GM12892 (cell line): ENCODE measurements at places on chromosomes 2 and 18.

DNA sequence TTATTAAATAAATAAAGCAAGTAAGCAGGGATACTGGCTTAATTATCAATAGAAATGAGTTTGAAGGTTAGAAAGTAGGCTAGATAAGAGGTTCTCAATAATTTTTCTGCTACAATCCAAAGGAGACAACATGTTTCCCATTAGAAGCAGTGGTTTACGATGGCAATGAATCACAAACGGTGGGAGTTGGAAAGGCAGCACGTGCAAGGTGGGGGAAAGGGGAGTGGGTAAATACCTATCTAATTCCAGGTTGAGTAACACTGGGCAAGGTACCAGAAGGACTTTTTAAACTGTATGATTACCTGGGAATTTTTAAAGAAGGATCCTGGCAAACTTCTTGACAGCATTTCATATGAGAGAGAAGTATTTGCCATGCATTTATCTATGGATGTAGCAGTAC, 289.9 kb downstream of the NBAS start:
- DNase-seq, result no peak

- DNase-seq, result no peak
Observed at GRCh38 chr2:107742460-107743027, 84.1 kb upstream of the RGPD4 start.

- no peak for DNase-seq
Observed at GRCh38 chr18:38305961-38306360, 740.4 kb upstream of the CELF4 start.

GRCh38 chr18:61034580-61034979, 298.6 kb upstream of the CDH20 start:
- no peak for DNase-seq

GRCh38 chr2:55111570-55112228, 61.4 kb upstream of the RTN4 start:
- DNase-seq, result no peak

- no peak for DNase-seq
Observed at GRCh38 chr2:118464046-118464445, 375.8 kb downstream of the INSIG2 start.

DNA sequence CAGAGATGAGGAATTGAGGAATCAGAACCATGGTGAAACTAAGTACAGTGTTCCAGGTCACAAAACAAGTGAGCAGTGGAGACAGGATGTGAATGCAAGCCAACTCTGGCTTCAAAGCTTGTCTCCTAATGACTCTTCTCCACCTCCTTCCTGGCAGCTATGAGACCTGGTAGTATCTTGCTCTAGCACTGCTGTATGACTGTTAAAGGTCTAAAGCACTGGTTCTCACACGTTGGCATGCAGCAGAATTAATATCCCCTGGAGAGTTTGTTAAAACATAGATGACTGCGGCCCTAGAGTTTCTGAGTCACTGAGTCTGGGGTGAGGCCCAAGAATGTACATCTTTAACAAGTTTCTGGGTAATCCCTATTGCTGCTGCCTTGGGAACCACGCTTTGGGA, 63.3 kb downstream of the SUCLG1 start:
- no peak for DNase-seq

- DNase-seq, result no peak
Observed at GRCh38 chr2:102434655-102435381, 11.9 kb downstream of the IL18RAP start.

DNA sequence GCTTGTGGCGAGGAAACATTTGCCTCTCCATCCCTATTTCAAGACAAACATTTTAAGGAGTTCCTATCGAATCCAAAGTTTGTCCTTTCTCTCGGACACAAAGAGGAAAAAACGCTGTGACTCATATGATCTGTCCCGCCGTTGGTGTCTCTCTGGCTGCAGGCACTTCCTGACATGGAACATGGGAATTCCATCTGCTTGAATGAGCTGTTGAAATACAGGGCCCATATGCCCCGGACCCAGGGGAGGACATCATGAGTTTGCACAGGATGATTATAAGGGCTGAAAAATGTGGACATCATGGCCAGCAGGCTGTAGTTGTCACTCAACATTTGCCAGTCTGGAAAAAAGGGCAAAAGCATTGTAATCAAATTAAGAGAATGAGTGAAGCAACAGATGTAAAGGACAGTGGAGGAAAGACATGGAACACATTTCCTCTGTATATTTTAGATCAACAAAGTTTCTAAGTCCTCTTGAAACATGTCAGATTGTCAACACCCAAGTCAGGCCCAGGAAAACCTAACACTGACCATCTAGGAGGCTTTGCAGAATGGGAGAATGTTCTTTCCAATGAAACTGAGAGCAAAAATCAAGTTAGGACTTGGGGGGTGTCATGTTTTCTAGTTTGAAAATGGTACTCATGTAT, 103.2 kb upstream of the SMIM21 start:
- no peak for DNase-seq

DNA sequence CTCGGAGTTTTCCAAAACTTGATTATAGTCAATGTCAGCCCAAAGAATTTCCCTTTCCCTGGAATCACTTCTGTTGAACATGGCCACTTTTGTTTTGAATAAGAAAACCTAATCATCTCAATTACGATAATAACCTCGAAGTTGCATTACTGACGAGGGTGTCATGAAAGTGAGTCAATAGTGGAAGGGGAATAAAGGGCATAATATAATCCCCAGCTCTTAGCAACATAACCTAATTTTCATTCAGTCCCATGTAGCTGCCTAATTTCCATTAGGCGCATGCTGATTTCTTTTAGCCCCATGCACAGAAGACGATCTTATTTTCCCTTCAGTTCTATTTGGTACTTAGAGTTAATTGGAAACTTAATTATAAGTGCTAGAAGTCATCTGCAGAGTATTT, 51.1 kb upstream of the RAPH1 start:
- DNase-seq, result no peak

DNA sequence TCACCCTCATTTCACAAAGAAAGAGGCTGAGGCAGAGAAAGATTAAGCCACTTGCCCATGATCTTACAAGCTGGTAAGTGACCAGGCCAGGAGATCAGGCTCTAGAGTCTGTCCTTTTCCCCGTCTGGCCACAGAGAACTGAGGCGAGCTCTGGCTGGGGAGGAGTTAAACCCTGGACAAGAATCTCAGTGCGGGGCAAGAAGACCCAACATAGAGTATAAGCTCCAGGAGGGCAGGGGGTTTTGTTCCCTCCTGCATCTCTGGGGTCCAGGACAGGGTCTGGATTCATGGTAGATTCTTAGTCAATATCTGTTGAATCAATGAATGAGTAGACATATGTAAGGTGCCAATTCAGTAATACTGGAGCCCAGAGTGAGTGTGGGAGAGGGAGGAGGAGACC, 12.9 kb upstream of the INPP5D start:
- DNase-seq, result no peak

- DNase-seq, result no peak
Observed at GRCh38 chr18:59006461-59007067, 133.1 kb upstream of the SEC11C start.

DNA sequence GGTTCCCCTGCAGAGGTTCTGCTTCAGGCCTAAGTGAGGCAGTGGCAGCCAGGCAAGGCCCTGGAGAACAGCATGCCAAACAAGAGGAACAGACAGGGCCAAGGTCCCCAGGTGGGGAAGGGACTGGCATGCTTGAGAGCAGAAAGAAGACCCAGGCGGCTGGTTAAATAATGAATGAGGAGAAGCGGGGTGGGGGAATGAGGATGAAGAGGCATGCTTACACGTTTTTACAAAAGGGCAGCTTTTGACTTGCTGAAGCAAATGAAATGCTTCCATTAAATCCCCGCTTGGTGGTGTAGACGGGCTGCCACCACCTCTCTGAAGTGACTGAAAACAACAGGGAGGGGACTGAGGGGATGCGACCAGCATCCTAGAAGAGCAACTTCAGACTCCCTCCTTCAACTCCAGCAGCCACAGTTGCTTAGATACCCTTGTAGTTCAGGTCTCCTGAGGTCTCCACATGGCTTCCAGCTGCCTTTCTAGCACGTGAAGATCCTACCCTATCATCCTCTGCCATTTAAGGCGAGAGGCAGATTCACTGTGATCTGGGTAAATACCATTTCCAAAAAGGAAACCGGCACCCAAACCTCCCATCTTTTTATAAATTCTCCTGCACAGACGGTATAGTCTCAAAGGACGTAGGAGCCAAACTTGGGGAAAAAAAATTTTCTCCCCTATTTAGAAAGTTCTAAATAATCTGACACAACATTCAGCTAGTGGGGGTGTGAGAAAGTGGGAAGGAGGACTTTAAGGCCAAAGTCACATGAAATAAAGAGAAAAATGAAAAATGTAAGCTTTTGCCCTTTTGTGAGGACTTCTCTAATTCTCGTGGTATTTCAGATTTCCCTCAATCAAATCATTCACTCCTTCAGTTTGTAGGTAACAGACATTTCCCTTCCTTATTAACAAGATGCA, 65.6 kb downstream of the CACNB4 start:
- no peak for DNase-seq

DNA sequence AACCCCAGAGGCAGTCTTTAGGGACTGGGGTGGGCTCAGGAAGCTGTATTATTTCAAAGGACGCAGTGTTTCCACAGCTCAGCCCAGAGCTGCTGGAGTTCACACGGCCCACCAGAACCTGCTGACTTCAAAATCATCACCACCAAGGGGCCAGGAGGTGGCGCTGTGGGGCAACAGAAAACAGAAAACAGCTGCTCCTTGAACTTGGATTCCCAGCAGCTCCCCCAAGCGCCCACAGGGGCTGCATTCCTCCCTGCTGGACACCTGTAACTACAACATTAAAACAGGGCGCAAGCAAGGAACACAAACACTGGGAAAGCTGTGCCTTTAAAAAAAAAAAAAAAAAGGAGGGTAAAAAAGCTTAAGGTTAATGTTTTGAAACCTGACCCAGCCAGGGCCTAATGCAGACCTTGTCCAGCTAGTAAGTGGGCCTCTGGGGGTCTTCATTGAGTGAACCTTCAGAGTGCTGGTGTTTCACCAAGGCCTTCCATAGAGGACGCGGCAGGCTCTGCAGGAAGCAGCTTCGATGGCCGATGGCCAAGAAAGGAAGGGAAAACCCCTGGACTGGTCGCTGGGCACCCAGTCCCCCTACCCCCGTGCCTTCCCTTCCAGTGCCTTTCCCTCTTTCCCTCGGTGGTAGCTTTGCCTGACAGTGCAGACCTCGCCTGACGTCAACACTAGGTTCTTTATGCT, 25.9 kb downstream of the MLPH start:
- DNase-seq, result peak; percentile 78

GRCh38 chr2:62663920-62664795, 41.4 kb upstream of the EHBP1 start:
- no peak for DNase-seq

- no peak for DNase-seq
Observed at GRCh38 chr18:28576941-28577340, 400.0 kb upstream of the CDH2 start.

DNA sequence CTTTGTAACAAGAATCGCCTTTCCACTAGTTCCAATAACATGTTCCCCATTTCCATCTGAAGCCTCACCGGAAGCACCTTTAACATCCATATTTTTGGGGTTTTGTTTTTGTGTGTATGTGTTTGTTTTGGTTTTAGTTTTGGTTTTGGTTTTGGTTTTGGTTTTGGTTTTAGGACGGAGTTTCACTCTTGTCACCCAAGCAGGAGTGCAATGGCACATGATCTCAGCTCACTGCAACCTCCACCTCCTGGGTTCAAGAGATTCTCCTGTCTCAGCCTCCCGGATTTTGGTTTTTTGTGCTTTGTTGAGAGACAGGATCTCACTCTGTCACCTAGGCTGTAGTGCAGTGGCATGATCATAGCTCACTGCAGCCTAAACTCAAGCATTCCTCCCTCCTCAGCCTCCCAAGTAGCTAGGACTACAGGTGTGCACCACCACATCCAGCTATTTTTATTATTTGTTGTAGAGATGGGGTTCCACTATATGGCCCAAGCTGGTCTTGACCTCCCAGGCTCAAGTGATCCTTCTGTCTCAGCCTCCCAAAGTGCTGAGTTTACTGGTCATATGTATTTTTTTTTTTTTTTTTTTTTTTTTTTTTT, 36.3 kb downstream of the TGOLN2 start:
- DNase-seq, result no peak

- no peak for DNase-seq
Observed at GRCh38 chr18:55246278-55246677, 287.0 kb upstream of the CCDC68 start.

DNA sequence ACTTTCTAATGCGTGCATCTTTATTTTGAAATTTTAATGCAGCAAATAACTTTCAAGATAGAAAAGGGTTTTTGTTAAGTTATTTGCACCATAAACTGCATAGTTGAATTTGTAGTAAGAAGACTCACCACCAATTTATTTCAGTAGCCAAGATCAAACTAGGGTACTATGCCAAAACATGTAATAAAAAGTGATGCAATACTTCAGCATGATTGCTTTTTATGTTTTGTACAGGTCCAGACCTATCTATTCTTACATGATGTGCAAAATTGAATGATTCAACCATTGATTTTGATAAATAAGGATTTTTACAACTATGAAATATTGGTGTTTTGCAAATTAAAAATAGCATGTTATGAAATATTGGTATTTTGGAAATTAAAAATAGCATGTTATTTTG, 26.7 kb downstream of the AGPS start:
- no peak for DNase-seq

- peak; percentile 23 for DNase-seq
Observed at GRCh38 chr18:5238371-5238976, 41.4 kb upstream of the AKAIN1 start.

- no peak for DNase-seq
Observed at GRCh38 chr2:85797921-85798320, 44.1 kb downstream of the ATOH8 start.

GRCh38 chr18:67007999-67008398, 404.1 kb upstream of the CDH19 start:
- DNase-seq, result no peak

- DNase-seq, result no peak
Observed at GRCh38 chr2:241417626-241418025, 61.5 kb downstream of the FARP2 start.

GRCh38 chr2:162839419-162839818, 852 bp upstream of the KCNH7 start:
- no peak for DNase-seq

DNA sequence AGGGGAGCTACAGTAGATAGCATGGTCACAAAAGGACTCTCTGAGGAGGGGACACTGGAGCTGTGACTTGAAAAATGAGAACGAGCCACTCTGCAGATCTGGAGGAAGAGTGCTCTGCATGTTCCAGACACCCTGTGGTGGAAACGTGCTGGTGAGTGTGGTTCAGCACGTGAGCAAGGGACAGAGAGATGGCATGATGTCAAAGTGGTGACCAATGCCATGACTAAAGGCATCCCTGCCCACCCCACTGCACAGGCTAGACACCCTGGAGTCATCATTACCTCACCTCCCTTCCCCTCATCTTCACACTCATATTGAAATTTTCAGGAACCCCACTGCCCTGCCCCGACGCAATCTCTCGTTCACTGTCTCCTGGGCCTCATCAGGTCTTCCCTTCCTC, 56.5 kb downstream of the SLC4A5 start:
- no peak for DNase-seq

- no peak for DNase-seq
Observed at GRCh38 chr2:133377021-133377481, 191.2 kb downstream of the NCKAP5 start.

DNA sequence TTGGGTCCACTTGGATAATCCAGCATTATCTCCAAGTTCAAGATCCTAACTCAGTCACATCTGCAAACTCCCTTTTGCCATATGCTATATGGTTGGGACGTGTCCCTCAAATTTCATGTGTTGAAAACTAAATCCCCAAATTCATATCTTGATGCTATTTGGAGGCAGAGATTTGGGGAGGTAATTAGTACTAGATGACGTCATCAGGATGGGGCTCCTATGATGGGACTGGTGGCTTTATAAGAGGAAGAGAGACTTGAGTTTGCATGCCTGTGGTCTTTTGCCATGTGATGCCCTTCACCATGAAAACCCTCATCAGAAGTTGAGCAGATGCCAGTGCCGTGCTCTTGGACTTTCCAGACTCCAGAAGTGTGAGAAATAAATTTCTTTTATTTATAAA, 16.8 kb upstream of the SMAD4 start:
- no peak for DNase-seq

- DNase-seq, result no peak
Observed at GRCh38 chr18:59232309-59233016, 12.5 kb downstream of the GRP start.
